Foreskin fibroblast (primary cell): ENCODE measurements at places on chromosomes 11 and 22.

DNA sequence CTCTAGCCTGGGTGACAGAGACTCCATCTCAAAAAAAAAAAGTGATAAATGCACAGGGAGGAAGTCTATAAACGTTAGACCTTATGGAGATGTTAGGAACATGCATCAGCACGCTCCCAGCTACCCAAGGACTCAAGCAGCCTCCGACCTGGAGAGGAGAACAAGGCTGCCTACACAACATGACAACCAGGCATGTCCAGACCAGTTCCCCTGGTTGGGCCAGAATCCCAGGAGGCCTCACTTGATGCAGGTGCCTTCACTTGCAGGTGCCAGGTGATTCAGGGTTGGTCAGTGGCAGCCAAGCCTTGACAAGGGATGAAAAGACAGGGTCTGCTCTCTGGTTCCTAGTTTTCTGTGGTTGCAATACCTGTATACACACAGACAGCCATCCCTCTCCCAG lies 5.9 kb downstream of the RANGAP1 start:
- DNase-seq = no peak

GRCh38 chr11:57792870-57793269 lies 31.3 kb downstream of the CTNND1 start:
- DNase-seq = peak; percentile 26

GRCh38 chr11:70496591-70497535 lies 98.5 kb downstream of the CTTN start:
- no peak for DNase-seq

- DNase-seq = no peak
These were observed 62.3 kb upstream of the SCUBE2 start for GRCh38 chr11:9153651-9154050.

- DNase-seq = peak; percentile 75
These were observed 1.6 kb upstream of the ELFN2 start for GRCh38 chr22:37428649-37429586.

GRCh38 chr11:44748606-44749005 lies 21.8 kb downstream of the TSPAN18 start:
- no peak for DNase-seq

GRCh38 chr11:127119356-127119755 lies 118.8 kb upstream of the KIRREL3 start:
- DNase-seq = no peak

GRCh38 chr22:36327922-36328551 lies 59.7 kb downstream of the MYH9 start:
- DNase-seq = no peak

GRCh38 chr11:36467916-36468315 lies 42.2 kb downstream of the TRAF6 start:
- no peak for DNase-seq

DNA sequence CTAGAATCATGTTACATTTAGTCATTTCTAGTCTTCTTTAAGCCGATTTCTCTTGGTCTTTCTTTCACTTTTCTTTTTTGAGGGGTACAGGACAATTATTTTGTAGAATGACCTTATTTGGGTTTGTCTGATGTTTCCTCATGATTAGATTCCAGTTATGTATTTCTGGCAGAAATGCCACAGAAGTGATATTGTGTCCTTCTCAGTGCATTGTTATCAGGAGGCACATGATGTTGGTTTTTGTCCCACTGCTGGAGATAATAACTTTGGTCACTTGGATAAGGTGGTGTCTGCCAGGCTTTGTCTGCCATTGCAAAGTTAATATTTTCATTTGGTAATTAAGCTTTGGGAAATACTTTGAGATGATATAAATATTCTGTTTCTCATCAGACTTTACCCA lies 100.3 kb downstream of the RRM1 start:
- no peak for DNase-seq

- no peak for DNase-seq
These were observed 920.1 kb upstream of the CNTN5 start for GRCh38 chr11:98100689-98101088.

GRCh38 chr22:20429254-20430100 lies 8.1 kb downstream of the SCARF2 start:
- no peak for DNase-seq

DNA sequence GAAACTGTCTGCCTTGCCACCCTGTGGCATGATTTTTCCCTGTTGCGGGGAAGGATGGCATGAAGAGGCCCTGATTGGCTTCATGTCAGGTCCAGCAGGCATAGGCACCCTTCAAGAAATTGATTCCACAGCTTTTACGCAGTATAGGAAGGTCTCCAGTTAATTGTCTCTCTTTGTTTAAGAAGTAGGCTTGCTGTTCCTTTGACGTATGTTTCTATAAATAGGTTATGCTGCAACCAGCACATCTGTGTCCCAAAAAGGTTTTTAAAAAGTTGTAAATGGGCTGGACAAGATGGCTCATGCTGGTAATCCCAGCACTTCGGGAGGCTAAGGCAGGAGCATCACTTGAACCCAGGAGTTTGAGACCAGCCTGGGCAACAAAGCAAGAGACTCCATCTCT lies 62.6 kb downstream of the CD6 start:
- peak; percentile 30 for DNase-seq
